Activated naive CD8-positive, alpha-beta T cell treated with anti-CD3 and anti-CD28 coated beads, Interleukin-2, amount 50 U/mL, for 24 hours (primary cell): ENCODE measurements at places on chromosomes 5 and 9.

- no peak for DNase-seq
These were observed 190.4 kb downstream of the EPB41L4A start for GRCh38 chr5:112228667-112229066.

DNA sequence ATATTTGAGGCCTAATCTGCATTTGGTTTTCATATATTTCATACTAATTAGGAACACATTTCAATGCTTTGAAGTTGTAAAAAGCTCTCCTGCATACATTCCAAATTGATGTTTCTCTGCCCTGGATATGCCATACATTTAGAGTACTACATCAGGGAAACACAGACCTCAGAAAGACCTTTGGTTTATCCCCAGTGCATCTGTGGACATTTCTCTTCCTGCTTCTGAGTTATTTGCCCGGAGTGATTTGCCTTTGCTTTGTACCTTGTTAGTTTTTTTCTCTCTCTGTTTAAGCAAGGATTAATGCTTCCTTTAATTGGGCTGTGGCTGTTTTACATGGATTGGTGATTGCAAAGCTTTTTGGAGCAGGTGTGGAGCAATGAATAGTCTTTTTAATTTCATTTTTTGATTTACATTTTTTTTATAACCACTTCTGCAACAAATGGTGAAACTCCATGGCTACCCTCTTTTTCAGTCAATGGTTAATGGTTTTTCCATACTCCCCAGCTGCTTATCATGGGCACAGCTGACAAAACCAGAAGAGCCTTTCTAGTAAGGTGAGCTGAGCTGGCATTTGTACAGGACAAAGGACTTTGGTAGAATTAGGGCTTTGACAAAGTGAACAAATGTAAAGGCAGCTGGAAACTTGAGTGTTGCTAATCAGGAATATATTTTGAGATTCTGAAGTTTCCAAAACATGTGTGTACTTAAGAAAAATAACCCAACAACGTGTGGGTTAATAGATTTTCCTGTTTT lies 54.2 kb downstream of the ZSWIM6 start:
- DNase-seq, result no peak

- no peak for DNase-seq
These were observed 9.7 kb downstream of the AFF4 start for GRCh38 chr5:132953710-132954109.

- no peak for DNase-seq
These were observed 120.7 kb downstream of the DOCK8 start for GRCh38 chr9:335373-335772.

DNA sequence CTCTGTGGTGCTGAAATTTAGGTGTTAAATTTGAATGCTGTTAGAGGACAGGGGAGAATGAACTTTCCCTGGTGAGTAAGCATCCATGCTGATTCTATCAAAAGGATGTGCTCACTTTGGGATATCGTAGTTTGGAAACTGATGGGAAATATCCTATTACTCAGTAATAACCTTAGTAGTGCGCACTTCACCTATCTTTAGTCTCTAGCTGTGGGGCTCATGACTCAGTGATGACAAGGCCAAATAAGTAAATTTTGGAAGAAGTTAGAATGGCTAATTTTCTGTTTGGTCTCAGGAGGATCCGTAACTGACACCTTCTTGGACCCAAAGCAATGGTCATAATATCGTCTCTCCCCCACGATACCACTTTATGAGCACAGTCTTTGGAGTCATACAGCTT lies 448.4 kb downstream of the PSAT1 start:
- no peak for DNase-seq
